Activated CD8-positive, alpha-beta memory T cell treated with anti-CD3 and anti-CD28 coated beads, Interleukin-2, amount 50 U/mL, for 4 hours (primary cell): ENCODE measurements at places on chromosomes 3 and 15.

DNA sequence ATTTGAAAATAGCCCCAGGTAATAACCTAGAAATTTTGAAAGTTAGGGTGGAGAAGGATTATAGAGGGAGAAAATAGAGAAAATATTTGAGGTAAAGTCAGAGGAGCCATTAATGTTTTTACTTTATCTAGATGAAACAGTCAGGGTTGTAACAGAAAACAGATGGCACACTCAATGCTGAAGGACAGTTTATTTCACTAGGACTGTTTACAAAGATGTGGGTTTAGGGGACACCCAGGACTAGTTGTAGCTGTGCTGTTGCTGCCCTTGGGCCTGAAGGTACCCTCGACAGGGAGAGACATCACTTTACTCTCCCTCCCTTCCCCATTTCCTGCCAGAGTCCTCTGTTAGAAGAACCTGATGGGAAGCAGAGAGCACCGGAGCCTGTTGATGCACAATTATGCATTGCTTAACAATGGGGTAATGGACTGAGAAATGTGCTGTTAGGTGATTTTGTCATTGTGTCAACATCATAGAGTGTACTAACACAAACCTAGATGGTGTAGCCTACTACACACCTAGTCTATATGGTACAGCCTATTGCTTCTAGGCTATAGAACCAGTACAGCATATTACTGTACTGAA, 103.8 kb downstream of the GALK2 start:
- DNase-seq: no peak

DNA sequence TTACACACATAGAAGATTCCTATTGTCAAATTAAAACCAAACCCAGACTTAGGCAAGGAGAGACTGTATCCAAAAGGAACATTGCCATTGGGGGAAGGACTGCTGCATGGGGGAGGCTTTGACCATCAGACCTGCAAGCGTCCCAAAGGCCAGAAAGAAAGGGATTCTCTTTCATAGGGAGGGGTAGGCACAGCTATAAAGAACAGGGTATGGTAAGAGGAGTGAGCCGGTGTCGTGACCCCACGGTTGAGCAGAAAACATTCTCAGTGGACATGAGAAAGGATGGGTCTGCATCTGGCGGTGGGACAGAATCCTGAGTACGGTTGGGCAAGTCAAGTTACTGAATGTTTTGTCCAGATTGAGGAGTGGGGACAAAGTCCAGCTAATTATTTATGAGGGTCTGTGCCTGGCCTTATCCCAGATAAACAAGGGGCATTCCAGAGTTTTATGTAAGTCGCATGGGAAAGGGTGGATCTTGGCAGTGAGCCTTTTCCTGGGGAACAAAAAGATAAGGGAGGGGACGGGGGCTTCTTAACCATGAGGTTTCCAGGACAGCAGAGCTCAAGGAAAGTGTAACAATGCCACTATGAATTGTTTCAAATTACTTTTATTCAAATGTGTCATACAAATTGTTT, 357.8 kb downstream of the OCA2 start:
- DNase-seq: no peak

DNA sequence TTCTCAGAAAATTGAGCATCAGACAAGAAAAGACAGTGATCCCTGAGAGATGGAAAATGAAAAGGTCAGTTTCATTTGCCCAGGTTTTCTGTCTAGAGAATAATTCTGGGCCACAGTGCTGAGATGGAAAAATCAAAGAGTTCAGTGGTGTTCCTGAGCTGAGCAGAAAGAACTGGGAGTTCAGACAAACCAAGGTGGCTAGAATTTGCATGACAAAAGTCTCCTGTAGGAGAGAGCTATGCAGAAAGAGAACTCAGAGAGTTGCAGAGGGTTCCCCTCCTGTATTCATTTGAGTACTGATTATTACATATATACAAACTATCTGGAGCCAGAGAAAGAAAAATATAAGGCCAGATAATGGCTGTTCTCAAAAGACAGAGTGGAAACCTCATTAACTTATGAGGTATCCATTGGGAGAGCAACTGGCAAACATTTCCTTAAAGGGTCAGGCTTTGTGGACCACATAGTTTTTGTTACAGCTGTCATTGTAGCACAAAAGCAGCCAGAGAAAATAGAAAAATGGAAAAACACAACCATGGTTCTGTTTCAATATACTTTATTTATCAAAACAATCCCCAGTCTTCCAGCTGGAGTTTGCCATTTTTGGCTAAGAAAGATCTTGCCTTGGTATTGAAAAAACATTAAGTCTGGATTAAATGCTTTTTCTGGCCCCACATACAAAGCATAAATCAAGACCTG, 1004.1 kb downstream of the TBL1XR1 start:
- no peak for DNase-seq

GRCh38 chr15:89139613-89140499, 51.6 kb downstream of the ABHD2 start:
- DNase-seq: no peak

GRCh38 chr3:16060358-16060852, 114.1 kb upstream of the GALNT15 start:
- DNase-seq: no peak

GRCh38 chr3:170909129-170909903, 879 bp upstream of the EIF5A2 start:
- no peak for DNase-seq

DNA sequence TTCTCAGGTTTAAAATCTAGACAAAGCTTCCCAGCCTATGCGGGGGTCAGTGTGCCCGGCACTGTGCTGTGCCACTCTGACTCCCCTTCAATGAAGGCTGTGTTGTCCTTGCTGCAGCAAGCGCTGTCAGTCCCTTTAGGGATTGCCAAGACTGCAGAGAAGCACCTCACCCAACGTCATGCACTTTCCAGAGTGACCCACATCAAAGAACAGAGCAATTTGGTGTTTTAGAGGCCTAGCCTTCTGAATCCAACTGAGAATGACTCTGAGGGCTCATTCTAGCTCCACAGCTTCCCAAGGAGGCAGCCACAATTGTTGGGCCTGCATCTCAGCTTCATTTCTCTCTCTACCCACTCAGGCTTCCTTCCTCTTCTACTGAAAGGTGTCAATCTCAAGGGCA, 26.4 kb downstream of the SLC9A9 start:
- no peak for DNase-seq

DNA sequence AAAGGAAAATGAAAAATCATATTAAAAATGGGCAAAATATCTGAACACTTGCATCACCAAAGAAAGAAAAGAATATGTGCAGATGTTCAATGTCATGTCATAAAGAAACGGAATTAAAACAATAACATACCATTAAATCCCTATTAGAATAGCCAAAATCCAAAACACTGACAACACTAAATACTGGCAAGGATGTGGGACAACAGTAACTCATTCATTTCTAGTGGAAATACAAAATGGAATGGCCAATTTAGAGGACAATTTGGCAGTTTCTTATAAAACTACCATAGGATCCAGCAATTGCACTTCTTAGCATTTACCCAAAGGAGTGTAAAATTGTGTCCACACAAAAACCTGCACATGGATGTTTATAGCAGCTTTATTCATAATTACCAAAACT, 542.5 kb upstream of the UBE2E2 start:
- no peak for DNase-seq

GRCh38 chr15:57652481-57652880, 54.0 kb upstream of the POLR2M start:
- DNase-seq: no peak

DNA sequence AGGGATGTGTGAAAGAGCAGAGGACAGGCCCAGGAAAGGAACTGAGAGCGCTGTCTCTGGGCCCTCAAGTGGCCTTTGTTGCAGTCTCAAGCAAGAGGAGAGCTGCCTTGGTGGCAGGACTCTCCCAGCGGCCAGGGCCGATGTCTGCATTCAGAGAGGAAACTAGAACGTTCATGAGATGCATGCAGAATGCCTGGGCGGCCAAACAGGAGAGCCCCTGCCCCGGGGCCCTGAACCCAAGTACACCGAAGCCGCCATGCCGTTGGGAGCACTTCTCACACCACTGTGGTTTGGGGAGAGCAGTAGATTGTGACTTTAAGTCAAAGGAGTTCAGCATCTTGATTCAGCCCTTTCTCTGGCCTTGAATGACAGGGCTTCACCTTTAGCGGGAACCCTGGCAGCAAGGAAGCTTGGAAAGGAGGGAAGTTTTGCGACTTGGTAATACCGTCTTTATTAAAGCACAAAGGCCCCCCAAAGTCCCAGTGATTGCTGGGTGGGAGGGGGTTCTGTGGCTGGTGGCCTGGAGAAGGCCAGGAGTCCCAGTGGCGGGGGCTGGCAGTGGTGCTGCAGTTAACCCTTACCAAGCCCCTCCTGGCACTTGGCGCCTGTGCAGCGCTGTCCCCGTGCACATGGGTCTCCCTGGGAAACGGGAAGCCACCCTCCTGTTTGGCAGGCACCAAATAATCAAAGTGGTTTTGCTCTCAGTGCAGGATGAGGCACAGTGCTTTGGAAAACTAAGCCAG, 36.2 kb downstream of the SLC6A11 start:
- no peak for DNase-seq

DNA sequence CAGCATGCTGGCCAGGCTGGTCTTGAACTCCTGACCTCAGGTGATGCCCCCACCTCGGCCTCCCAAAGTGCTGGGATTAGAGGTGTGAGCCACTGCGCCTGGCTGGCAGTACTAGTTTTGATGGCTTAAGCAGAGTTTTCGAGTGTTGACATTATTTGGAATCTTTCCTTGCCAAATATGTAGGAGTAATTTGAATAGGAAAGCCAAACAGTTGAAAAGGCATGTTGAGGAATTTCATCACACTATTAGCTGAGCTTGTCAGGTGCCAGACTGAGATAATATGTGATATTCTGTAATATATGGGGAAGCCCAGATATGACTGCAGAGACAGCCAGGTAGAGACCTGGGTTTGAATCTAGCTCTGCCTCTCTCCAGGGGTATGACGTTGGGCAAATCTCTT, 109.3 kb downstream of the SV2B start:
- DNase-seq: no peak

- no peak for DNase-seq
These were observed 846.3 kb upstream of the ARPP21 start for GRCh38 chr3:34793057-34793456.

- no peak for DNase-seq
These were observed 856.8 kb downstream of the OTOL1 start for GRCh38 chr3:162353414-162353813.

DNA sequence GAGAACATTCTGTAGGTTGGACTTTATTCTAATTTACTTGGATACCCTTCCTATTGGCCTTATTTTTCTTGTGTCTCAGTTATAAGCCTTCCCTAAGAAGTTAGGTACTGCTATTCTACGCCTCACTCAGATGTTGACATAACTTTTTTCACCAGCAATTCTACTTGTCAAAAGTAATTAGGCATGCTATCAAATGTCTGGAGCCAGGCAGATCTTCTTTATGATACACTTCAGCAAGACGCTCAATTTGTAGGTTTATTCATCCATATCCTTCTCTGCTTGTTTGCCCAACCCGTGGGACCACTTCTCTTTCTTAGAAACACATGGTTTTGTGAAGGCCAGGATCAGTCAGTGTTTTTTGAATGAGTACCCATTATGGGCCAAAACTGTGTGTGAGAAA, 36.2 kb upstream of the COL8A1 start:
- DNase-seq: no peak

- no peak for DNase-seq
These were observed 108.8 kb upstream of the SLC25A36 start for GRCh38 chr3:140832883-140833282.

DNA sequence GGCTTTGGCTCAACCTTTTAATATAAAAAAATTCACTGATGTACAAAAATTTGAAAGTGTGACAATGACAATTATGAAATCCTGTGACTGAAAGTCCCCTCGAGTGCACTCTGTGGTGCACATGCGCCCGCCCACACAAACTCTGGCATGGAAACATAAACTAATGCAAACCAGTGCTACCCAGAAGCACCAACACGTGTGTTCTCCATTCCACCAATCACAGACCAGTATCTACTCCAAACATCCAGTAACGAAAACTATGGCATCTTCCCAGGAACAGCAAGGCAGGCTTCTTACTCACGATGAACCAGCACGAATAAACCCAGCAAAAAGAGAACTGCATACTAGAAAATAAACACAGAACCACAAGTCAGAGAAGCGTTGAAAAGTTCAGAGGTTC, 11.7 kb upstream of the NMB start:
- no peak for DNase-seq

- DNase-seq: no peak
These were observed 18.1 kb upstream of the SLC7A14 start for GRCh38 chr3:170603770-170604510.

DNA sequence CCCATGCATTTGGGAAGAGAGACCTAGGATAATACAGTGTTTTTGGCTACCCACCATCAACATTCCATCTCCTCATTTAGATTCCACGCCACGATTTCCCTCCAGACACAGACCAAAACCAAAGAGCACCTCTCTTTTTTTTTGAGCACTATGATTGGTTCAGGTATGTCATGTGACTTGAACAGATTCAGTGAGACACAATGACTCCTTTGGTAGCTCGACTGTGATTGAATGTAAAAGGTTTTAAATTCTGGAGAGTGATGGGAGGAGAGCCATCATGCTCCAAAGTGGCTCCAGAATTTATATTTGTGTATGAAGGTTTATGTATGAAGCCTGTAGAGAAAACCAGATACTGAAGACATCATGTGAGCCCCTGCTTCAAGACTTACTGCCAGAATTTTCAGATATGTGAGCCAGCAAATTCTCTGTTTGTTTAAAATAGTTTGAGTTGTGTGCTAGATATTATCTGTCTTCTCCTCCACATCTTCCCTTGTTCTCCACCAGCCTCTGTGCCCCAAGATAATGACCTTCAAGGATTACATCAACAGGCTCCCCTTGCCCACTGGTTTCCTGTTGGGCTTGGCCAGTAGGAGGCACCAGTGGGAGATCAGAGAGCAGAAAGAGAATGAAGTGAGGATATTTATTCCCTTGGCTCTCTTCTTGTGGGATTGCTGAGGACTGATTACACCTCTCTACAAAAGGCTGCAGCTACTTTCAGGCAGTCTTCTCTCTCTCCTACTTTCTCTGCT, 12.5 kb downstream of the MYD88 start:
- DNase-seq: no peak

DNA sequence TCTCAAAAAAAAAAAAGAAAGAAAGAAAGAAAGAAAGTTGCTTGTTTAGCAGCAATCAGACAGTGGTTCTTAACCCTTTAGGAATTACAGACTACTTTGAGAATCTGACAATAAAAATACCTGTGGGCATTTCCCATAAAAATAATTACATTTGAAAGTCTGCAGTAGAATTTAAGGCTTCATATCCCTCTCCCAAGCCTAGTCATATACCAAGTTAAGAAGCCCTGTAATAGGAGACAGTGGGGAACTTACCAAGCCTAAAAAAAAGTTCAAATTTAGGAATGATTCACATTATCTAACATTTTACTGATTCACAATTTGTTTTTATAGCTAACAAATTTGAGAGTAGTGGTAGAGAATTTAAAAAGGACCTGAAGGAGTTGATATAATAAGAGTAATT, 47.5 kb downstream of the LRRFIP2 start:
- no peak for DNase-seq

- no peak for DNase-seq
These were observed 1332.8 kb downstream of the ZPLD1 start for GRCh38 chr3:103767635-103768034.
